ENCODE measurements at places on chromosomes 5 and 9.

DNA sequence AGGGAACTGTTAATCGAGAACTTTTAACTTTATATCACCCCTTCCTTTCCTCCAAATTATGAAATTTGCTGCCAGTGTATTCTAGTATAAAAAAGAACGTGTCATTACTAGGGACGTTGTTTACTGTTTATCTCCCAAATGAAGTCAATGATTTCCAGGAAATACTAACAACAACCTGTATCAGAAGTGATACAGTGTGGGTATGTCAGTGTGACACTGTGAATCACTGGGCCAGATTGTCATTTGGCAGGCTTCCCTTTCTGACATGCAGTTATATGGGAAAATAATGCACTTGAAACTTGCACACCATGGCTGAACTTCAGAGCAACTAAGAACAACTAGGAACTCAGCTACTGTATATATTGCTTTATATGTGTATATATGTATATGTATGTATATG is 12.6 kb downstream of the ZNF462 start:
- DNase-seq, result no peak

GRCh38 chr5:31664566-31664965 is 25.6 kb downstream of the PDZD2 start:
- DNase-seq, result no peak

DNA sequence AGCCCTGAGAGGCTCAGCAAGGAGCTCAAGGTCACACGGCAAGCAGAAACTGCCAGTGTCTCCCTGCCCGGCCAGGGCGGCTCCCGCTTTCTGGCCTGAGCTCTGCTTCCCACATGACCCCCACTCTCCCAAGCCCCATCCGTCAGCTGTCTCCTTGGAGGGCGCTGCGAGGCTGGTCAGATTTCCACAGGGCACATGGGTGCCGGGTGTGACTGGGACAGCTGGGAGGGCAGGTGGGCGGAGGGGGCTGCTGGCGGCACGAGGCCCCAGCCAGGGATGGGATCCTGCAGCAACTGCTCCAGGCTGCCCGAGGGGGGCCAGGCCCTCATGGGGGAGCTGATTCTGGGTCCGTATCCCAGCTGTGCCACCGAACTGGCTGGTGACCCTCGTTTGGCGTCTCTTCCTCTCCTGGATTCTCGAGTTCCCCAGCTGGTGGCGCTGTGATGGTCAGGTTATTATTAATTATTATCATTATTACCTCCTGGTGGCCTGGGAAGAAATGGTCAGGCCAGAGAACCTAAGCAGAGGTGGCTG is 12.9 kb upstream of the WDR38 start:
- DNase-seq, result no peak

DNA sequence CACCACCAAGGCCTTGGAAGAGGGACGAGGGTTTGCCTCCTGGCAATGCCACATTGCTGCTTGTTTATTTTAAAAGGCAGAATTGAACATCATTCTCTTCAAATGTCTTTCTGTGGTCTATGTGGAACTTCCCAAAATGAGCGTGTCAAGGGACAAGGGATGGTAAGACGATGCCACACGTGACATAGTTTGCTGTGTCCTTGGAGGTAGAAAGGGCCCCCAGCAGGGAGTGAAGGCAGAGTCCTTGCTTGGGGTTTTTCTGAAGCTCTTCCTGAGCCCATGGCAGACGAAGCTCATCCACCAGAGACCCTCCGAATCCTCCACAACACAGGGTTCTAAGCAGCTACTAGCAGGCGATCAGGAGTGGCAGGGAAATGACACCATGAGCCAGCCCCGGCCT is 28.3 kb downstream of the PRRX2 start:
- no peak for DNase-seq

GRCh38 chr5:103526164-103526915 is 36.2 kb downstream of the NUDT12 start:
- DNase-seq, result no peak

- no peak for DNase-seq
Measured at GRCh38 chr5:173535976-173536639, 80.3 kb downstream of the BOD1 start.

DNA sequence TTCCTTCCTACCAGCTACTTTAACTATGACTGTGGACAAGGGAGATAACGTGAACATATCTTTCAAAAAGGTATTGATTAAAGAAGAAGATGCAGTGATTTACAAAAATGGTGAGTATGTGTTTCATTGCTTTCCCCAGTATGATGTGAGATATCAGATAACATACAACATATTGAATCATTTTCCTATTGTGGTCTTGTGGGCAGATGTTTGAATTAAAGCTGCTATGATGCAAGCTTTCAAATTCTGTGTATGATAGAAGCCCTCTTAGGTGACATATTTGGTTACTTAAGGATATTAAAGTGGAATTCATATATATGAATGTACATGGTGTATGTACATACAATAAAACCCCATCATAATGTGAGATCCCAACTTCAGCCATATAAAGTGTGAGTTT is 59.5 kb downstream of the TEK start:
- no peak for DNase-seq

GRCh38 chr9:37157726-37158377 is 37.5 kb downstream of the ZCCHC7 start:
- no peak for DNase-seq

GRCh38 chr9:134287591-134288491 is 38.4 kb upstream of the RXRA start:
- no peak for DNase-seq

DNA sequence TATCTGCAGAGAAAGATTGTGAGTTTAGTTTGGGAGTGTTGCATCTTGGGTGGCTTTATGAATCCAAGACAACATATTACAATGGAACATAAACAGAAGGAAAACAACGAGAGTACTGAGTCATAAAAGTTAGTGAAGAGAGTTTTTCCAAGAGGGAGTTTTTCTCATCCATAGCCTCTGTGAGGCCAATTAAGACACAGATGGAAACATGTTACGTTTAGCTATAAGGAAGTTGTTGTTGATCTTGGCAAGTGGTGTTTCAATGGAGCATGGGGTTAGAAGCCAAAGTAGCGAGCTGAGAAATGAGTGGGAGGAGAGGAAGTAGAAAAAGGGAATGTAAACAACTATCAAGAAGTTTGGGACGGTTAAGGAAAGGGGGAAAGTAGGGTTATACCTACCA is 53.3 kb upstream of the SPATA31D4 start:
- DNase-seq, result no peak
